ENCODE measurements at places on chromosomes 13 and 19. TPM values are rescaled to one million over a fixed set of nuclear protein-coding genes. Genes with fewer than 3 reads are reported as not detected.

DNA sequence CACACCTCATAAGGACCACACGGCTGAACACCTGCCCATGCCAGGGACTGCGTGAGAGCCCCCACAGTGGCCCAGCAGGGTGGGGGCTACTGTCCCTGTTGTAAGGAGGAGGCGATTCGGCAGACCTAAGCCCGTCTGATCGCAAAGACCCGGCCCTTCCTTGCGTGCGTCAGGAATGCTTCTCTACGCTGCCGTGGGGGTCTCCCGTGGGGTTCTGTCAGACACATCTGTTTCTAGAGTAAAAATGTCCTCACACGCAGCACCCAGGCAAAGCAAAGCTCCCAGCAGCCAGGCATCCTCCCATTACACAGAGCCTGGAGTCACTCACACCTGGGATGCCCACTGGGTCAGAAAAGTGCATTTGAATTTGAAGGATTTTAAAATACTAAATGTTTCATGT lies 147.7 kb upstream of the SOX1 start:
- DNase-seq: no peak

DNA sequence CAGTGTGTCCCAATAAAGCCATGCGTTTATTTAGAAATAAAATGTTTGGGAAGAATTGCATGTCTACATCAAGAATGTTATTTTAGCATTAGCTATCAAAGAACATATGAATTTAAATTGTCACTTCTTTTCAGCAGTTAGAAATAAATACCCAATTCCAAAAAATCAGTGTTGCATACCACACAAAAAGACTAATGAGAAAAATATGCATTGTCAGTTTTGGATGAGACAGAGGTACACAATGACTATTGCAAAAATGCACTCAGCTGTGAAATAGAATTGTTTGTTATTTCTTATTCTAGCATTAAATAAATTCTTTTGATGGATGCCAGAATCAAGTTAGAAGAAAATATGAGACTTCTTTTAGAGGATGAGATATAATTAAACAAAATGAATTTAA lies 833.9 kb downstream of the SLITRK1 start:
- no peak for DNase-seq

GRCh38 chr13:42984691-42985090 lies 7.3 kb downstream of the EPSTI1 start:
- DNase-seq: no peak

DNA sequence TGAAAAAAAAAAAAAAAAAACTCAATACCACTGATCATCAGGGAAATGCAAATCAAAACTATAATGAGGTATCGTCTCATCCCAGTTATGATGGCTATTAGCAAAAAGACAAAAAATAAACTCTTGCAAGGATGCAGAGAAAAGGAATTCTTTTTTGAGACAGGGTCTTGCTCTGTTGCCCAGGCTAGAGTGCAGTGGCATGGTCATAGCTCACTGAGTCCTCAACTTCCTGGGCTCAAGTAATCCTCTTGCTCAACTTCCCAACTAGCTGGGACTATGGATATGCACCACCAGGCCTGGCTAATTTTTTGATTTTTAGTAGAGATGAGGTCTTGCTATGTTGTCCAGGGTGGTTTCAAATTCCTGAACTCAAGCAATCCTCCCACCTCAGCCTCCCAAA lies 59.5 kb downstream of the MICU2 start:
- DNase-seq: no peak

DNA sequence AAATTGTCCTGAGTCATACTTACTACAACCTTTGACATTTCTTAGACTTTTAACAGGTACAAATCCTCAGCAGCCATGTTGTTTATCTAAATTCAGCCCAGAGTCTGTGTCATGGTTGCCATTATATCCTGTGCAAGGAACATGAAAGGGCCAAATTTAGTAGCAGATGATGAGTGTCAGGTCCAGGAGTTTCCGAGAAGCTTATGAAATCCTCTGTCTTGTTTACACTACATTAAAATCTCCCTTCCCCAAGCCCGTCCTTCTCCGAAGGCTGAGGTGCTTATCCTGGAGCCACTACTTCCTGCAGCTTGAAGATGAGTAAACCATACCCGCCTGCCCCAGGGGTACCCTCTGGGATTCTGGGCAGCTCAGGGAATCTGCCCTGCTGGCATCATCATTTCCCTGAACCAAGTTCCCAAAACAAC lies 102.6 kb upstream of the SERP2 start:
- DNase-seq: no peak

GRCh38 chr13:89950225-89950624 lies 1397.3 kb upstream of the MIR17HG start:
- DNase-seq: no peak

RDH13 gene
- 9.0 TPM for total RNA-seq

VAV1 gene
- total RNA-seq: not detected

TNNI3 gene
- total RNA-seq: 22.2 TPM
